Small intestine (tissue), 16 donors: ENCODE measurements at places on chromosomes 2 and 18. TPM values are rescaled to one million over a fixed set of nuclear protein-coding genes. Genes with fewer than 3 reads are reported as not detected.
A peak's percentile ranks its signal among the peaks of the same experiment; 100 is the strongest.

DNA sequence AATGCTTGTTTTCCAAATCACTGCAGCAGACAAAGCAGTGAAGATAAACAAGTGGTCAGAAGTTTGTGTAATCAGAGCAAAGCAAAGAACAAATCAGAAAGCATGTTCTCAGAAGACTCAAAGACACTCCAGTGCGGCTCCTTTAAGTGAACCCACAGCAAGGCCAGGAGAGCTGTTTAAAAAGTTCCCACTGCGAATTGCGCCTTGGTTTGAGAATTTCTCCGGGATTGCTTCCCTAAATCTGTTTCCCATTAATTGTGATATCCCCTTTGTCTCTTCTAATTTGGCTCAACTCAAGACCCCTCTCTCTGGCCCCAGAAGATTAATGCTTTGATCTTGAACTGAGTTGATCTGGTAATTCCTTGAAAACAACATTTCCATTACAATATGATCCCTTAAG is 122.4 kb upstream of the BCL2L11 start:
- DNase-seq = no peak

GRCh38 chr18:21831413-21831831 is 90.8 kb downstream of the MIB1 start:
- DNase-seq = no peak

- peak; percentile 96 for DNase-seq
These were observed 174.0 kb downstream of the TGIF1 start for GRCh38 chr18:3623769-3624545.

GRCh38 chr2:105141099-105141614 is 100.4 kb upstream of the GPR45 start:
- DNase-seq = no peak

Gene GTF3C2
- polyA plus RNA-seq = 56.1 TPM

Gene POTEJ
- not detected for polyA plus RNA-seq

Gene MTCL1
- 12.4 TPM for polyA plus RNA-seq
